Amniotic stem cell (primary cell): ENCODE measurements at places on chromosomes 5 and 9.

GRCh38 chr9:133735415-133735775 lies 2.8 kb downstream of the SARDH start:
- no peak for DNase-seq

GRCh38 chr5:68261169-68261568 lies 45.6 kb downstream of the PIK3R1 start:
- no peak for DNase-seq

GRCh38 chr5:174729075-174729680 lies 4.8 kb downstream of the MSX2 start:
- DNase-seq: no peak

- DNase-seq: no peak
These were observed 13.2 kb downstream of the CMYA5 start for GRCh38 chr5:79702606-79703380.

DNA sequence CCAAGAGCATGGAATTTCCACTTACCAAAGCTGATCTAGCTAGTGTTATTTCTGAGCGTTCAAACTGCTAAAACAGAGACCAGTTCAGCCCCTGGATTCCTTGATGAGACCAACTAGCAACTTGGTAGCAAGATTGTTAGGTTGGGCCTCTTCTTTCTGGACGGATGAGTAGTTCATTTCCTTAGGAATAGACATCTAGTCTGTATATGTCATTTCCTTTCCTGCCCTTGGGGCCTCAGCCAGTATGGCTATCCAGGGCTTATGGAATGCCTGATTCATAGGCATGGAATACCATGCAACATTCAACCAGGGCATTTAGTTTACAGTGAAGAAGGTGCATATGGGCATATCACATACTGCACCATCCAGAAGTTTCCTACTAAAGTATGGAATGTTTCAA lies 14.5 kb upstream of the LPAR1 start:
- DNase-seq: no peak

GRCh38 chr9:26439061-26439624 lies 453.5 kb downstream of the CAAP1 start:
- no peak for DNase-seq

DNA sequence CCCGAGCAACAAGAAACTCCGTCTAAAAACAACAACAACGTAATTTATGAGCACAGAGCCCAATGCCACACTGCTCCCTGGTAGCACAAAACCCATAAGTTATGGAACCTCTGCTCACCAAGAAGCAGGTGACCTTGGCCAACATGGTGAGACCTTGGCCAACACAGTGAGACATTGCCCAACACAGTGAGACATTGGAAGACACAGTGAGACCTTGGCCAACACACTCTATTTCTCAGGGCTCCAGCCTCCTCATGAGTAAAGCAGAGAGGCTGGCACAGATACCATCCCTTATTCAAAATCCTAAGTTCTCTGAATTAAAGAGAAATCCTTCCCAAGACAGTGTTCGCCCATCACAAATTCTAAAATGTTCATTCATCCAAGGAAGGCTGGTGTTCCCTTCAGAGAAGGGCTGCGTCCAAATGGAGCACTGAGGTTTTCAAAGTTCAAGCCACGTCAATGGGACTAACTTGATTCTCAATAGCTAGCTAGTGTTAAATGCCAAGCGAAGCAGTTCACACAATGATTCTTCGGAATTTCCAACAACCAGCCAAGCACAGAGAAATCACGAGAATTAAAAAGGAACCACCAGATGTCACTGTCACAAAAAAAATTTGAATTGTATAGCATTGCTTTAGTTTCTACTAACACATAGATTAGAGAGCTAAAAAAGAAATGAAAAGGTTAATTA lies 29.5 kb downstream of the TTC39B start:
- no peak for DNase-seq

DNA sequence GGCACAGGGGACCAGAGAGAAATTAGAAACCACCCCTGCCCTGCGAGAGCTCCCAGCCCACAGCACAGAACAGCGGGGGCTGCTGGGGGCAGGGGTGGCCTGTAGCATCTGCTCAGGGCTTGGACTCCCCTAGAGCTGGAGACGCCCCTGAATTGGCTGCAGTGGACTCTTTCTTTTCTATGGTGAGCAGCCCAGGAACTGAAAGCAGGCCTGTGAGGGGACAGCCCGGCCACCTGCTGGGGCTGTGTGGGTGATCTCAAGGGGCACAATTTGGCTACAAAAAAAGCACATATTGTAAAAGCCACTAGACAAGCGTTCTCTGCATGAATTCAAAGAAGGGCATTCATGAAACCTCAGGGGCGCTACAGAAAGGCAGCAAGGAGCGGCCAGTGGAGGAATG lies 57.5 kb upstream of the ICE1 start:
- no peak for DNase-seq

GRCh38 chr5:135598691-135599395 lies 20.1 kb upstream of the CXCL14 start:
- DNase-seq: no peak

DNA sequence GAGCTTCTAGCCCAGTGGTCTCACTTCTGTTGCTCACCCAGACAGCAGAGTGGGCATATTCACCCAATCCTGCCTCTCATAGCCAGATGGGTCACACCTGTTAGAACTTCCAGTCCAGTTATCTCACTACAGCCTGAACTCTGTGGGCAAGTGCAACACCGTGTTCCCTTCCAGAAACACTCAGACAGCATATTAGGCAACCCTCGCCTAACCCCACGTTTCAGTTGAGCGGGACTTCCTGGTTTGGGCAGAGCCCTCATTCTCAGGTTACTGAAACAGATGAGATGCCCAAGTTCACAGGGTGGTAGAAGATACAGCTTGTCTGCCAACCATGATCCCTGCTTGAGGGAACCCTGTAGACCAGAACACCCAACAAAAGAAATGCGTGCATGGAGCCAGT lies 538.2 kb downstream of the CYLC2 start:
- DNase-seq: no peak

DNA sequence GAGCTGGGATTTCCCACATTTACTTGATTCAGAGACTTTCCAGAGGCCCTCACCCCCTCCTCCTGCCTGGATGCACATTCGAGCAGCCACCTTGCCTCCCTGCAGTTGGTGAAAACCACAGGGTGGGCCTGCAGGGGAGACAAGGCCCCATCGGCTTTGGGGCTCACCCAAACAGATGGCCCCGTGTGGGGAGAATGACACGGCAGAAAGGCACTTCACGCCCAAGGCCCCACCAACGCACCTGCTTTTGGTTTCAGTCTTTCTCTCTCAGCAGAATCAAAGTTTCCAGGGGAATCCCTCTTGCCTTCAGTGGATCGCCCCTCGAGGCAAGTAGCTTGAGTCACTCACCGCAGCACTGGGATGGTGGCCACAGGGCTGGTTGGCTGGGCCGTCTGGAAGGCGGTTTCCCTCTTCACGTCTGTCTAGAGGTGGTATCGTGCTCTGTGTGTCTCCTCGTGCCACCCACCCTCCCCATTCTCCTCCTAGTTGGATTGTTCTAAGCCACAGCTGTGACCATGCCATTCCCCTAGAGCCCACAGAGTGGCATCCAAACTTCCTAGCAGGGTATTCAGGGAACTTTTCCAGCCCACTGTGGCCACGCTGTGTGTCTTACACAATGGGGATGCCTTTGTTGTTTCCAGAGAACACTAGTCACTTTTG lies 31.8 kb downstream of the SEC61B start:
- no peak for DNase-seq

DNA sequence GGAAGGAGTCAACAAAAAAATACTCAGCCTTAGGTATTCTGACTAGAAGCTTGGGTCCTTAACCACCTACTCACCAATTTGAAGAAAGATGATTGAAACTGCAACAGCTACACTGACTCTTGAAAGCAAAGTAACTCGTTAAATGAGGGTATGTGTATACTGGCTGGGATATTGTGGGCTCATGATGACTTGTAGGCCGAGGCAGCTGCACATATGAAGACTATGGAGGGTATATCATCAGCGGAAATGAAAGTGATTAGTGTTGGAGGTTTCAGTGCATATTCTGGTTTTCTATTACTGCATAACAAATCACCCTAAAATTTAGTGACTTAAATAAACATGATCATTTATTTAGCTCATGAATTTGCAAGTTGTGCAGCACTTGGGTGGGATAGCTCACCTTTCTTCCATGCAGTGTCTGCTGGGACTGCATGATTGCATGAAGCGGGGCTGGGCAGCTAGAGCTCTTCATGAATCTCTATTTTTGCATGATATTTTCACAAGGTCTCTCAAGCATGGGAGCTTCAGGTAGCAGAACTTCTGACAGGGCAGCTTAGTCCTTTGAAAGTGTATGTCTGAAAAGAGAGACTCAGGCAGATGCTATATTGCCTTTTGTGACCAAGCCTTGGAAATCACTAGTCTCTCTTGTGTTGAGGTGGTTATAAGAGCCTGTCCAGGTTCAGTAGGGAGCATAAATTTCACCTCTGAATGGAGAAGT lies 96.1 kb upstream of the CDKN2B start:
- DNase-seq: no peak

- peak; percentile 11 for DNase-seq
These were observed 84.9 kb upstream of the BASP1 start for GRCh38 chr5:17132444-17133083.

DNA sequence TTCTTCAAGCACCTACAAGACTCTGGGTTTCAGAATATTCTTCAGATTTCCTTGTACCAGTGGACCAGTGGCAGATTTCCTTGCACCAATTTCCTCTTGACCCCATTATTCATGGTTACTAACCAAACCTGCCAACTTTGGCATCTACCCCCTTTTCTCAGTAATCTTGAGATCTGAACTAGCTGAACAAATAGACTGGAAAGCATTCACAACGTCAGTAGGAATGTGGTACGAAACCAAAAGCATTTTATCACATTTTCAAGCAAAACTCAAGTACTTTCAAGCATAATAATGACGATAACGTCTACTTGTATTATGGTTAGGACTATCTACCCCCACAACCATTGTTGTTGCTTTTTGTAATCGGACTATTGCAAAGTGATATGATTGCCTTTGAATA lies 1217.3 kb downstream of the PTPRD start:
- DNase-seq: no peak

GRCh38 chr9:102164247-102164646 lies 425.8 kb upstream of the GRIN3A start:
- DNase-seq: no peak

DNA sequence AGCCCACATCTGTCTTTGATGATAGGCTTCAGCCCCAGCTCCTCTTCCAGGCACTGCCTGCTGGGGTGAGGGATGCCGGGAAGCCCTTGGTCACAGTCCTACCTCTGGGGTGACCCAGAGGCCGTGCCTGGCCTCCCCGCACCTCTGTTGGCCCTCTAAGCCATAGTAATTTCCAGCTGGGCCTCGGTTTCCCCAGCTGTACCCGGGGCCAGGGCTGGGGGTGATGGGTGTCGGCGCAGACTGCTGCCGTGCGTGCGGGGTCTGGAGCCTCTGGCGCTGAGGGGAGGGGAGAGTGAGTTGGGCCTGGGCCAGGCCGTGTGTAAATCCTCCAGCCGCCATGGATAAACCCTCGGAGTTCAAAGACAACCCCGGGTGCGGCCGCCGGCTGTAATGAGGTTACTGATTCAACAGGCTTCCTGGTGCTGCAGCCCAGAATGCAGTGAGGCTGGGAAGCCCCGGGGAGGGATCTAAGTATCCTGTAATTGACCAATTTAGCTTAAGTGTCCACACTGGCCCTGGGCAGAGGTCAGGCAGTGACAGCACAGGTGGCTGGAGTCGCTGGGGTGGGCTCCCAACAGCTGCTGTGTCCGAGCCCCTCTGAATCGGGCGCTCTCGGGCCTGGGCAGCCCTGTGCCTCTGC lies 7.1 kb downstream of the RXRA start:
- no peak for DNase-seq

- DNase-seq: no peak
These were observed 490.0 kb upstream of the PIK3R1 start for GRCh38 chr5:67725604-67726003.

GRCh38 chr5:72608297-72608696 lies 101.1 kb upstream of the ZNF366 start:
- no peak for DNase-seq

DNA sequence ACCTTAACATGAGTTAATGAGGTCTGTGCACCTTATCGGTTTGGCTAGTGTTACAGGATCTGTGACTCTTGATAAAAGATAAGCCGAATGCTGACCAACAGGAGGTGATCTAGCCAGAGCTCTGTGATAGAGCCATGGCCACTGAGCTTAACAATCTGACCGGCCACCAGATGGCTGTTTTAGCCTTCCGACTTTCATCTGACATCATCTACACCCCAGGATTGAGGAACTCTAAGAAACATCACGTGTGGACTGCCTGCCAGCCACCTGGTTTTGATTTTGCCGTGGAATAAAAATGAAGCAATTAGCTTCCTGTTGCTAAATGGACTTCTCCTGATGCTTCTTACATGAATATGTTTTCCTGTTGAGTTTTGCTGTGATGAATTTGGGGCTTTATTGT lies 281.3 kb downstream of the CEMIP2 start:
- no peak for DNase-seq

DNA sequence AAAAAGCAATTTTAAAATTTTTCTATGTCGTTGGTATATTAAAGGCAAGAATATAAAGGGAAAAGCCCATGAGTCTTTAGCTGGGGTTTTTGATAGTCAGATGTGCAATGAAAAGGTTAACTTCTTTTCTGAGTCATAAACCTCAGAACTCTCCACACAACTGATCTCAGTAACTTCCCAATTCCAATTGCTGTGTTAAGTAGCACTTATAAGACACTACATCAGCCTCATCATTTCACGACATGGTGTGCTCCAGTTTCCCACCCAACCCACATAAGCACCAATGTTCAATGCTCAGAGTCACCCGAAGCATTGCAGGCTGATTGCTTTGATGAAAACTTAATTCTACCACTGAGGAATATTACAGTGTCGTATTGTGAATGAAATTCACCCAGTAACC lies 155.8 kb downstream of the TSSK1B start:
- no peak for DNase-seq

- DNase-seq: no peak
These were observed 270.7 kb downstream of the PDE4D start for GRCh38 chr5:59622848-59623247.

- DNase-seq: no peak
These were observed 12.0 kb upstream of the NRARP start for GRCh38 chr9:137313956-137314560.

DNA sequence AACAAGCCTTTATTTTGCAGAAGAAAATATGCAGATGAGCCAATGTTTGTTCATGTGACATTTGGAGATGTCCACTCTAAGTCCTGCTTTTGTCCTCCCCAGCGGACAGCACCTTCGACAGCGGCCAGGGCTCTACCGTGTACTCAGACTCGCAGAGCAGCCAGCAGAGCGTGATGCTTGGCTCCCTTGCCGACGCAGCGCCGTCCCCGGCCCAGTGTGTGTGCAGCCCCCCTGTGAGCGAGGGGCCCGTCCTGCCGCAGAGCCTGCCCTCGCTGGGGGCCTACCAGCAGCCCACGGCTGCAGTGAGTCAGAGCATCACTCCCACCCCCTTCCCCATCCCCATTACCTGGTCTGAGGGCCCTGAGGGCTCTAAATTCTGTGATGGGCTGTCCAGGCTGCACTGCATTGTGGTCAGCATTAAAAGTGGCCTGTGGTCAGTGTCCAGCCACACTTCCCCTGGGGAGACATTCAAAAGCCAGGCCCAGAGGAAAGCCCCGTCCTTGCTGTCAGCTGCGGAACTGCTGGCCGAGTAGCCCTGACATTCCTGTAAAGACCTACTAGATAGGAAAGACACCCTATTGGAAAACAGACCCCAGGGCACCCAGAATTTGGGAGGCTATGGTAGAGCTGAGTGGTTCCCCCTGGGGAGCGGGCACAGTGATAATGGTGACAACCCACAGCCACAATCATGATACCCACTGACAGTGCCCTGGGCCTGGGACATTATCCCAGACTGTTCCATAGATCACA lies 69.0 kb downstream of the WNK2 start:
- no peak for DNase-seq
